ENCODE measurements at places on chromosomes 6 and 20.

DNA sequence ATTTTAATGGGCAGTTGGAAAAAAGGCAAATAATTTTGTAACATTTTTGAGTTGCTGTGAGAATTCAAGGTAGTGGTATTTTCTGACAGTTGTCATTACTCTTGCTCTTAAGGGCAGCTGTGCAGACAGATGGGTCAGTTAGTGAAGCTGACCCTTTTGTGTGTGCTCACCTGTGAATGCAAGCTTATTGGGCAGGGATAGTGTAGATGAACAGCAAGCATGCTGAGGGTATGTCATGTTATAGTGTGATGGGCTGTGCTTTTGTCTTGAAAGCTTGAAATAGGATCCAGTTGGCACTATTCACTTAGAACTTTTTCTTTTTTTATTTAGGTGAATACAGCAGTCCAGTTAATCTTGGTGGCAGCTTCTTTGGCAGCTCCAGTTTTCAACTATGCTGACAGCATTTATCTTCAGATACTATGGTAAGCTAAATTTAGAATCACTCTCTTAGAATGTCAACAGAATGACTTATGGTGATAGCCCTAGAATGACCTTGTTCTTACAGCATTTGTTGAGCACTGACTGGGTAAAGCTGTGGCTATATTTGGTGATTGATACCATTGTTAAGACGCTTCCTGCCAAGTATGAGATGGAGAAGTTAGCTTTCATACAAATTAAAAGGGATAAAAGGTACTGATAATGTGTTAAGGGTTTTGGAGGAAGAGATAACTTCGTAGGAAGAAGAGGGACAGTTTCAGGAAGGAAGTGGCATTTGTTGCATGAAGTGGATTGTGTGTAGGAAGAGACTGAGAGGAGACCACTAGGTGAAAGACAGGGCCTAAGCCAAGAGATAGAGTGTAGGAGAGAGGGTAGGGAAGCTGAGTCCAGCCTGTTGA is 19.5 kb downstream of the LRRN4 start:
- peak; percentile 44 for DNase-seq

- no peak for DNase-seq
These were observed 458.9 kb downstream of the HACE1 start for GRCh38 chr6:104400844-104401243.

GRCh38 chr6:130903007-130903406 is 75.8 kb downstream of the SMLR1 start:
- no peak for DNase-seq

DNA sequence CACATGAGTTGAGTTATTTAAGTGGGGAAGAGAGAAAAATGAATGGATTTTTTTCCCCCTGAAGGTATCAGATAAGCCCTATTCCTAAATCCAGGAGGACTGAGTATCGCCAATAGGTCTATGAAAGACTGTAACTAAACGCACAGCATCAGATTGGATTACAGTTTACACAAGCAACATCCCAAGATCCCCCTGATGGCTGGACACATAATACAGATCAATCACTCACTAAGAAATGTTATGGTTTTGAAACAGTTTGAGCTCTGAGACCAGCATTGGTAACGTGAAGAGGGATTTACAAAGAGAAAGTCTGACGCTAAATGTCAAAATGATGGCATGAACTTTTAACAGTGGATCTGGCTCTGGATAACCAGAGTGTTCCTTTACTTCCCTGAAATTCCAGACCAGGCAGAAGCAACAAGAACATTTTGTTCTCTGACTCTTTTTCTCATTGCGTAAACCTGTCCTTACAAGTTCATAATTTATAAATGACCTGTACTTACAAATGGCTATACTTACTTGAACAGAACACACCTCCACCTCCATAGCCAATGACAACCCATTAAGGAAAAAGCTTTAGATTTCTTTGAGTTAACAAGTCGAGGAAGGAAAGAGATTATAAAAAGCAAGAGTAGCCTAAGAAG is 131.8 kb upstream of the BEND3 start:
- DNase-seq = no peak

- peak; percentile 66 for DNase-seq
These were observed 61.5 kb upstream of the FNDC1 start for GRCh38 chr6:159107451-159108260.

DNA sequence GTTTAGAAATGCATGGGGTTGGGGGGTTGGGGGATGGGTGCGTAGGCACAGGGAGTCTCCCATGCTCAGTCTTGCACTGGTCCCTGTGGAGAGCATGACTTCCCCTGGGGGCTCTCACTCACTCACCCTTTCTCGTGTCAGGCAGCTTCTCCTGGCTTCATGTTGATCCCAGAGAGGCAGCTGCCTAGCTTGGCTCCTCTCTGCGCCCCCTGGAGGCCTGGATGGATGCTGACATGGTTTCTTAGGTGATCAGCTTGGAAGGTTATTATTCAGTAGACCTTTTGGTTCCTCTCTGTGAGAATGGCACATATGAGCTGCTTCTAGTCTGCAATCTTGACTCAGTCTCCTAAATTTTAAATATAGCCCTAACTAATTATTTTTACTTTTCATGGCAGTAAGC is 109.3 kb upstream of the FAM83B start:
- DNase-seq = no peak

GRCh38 chr20:7375905-7376304 is 564.4 kb downstream of the HAO1 start:
- DNase-seq = no peak

DNA sequence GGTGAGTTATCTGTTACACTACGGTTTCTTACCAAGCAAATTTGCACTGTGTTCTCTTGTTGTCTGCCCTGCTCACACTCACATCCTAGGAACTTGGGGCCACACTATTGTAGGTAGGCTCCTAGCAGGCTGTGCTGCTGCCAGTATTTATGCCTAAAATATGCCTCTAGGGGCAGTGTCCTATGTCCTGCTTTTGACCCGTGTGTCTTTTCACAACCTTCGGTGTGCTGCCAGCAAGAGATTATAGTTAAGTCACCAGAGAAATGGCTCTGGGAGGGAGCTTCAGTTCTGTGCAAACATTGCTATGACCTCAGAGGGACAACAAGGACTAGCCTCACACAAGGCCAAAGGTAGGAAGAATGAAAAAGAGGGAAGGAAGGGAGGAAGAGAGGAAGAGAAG is 8.9 kb upstream of the TAAR5 start:
- DNase-seq = no peak

DNA sequence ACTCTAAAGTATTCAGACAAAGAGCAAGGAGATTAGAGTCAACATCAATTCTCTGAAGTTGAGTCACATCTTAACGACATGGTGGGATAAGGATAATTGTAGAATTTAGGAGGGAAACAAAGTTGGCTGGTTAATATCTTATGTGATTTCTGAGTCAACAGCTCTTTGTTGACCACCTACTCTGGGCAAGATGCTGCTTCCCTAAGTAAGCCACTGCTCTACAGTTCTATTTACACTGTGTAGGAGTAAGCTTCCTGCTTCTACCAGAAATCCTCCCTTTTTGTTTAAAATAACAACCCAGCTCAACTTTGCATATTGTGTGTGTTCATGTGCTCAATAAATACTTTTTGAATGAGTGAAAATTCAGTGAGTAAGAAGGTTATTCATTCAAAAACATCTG is 3.1 kb downstream of the HS3ST5 start:
- DNase-seq = no peak

DNA sequence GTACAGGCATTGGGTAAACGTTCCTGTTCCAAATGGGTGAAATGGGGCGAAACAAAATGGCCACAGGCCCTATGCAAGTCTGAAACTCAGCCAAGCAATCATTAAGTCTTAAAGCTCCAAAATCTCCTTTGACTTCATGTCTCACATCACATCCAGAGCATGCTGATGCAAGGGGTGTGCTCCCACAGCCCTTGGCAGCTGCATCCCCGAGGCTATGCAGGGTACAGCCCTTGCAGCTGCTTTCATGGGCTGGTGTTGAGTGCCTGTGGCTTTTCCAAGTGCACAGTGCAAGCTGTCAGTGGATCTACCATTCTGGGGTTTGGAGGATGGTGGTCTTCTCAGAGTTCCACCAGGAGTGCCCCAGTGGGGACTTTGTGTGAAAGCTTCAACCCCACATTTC is 270.0 kb upstream of the CDYL start:
- DNase-seq = no peak

DNA sequence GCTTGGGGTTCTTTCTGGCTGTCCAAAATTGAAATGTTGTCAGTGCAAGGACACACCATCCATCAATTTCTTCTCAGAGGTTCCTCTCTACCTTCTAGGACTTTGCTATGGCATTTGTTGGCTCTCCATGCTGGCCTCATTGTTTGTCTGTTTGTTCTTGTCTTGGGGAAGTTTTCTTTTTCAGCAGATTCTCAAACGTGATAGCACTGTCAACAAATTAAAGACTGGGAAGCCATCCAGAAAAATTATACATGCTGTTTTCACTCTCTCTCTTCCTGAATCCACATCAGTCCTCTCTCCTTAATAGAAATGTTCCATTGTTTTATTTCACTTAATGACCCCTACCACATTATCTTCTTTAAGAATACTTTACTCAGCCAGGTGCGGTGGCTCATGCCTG is 130.4 kb downstream of the PCSK2 start:
- DNase-seq = no peak

GRCh38 chr6:42260972-42261371 is 43.3 kb upstream of the MRPS10 start:
- DNase-seq = no peak

- DNase-seq = no peak
These were observed 1.4 kb downstream of the NCOA7 start for GRCh38 chr6:125792172-125792571.

All from SHP77 (cell line).